ENCODE measurements at places on chromosomes 4 and X.

- DNase-seq = no peak
Observed at GRCh38 chrX:105375816-105376215, 155.3 kb upstream of the TEX13A start.

GRCh38 chr4:62531264-62531663 lies 1331.1 kb downstream of the ADGRL3 start:
- DNase-seq = no peak

- DNase-seq = no peak
Observed at GRCh38 chr4:128393101-128393704, 105.6 kb upstream of the PGRMC2 start.

DNA sequence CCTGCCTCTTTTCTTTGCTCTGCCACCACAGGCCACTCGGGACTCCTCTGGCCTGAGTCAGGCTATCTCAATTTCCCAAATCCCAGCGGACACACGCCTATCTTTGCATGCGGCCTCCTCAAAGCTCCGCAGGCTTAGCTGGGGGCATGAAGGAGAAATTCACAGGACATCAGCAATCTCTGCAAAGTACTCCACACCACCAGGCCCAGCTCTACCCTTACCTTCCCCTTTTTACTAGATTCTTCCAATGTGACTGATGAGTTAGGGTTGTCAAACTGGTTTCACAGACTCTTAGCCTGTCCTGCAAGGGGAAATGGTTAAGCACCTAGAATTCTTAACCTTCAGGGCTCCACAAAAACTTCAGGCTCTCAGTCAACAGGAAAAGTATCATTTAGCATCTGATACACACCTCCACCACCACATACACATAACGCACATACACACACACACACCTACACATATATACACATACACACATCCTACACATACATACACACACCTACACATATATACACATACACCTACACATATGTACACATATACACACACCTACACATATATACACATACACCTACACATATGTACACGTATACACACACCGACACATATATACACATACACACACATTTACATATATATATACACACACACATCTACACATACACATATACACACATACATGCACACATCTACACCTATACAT lies 349.1 kb downstream of the ANK2 start:
- DNase-seq = no peak

- no peak for DNase-seq
Observed at GRCh38 chr4:17816142-17816541, 5.4 kb downstream of the NCAPG start.
